NCI-H2029 treated with DMSO at 0.1 percent for 48 hours (cell line): ENCODE measurements at places on chromosomes 5 and 9.
A peak's percentile ranks its signal among the peaks of the same experiment; 100 is the strongest.

- DNase-seq, result no peak
These were observed 14.2 kb upstream of the NRARP start for GRCh38 chr9:137316012-137316981.

DNA sequence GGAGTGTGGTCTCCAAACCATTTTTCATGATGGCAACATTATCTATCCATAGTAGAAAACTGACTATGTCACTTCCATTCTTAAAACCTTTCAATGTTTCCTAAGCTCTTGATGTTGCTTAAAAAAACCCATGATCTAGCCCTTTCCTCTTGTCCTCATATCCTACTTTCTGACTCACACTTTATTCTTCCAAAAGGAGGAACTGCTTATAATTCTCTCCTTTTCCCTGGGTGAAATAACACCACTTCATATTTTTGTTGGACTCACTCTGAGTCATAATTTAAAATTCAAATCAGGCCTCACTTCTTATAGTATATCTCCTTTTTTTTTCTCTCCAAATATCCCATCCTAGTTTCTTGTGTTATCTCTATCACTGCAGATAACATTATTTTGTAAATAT is 513.9 kb downstream of the MAN2A1 start:
- DNase-seq, result no peak

- no peak for DNase-seq
These were observed 70.3 kb upstream of the VCAN start for GRCh38 chr5:83401122-83401731.

GRCh38 chr9:123322273-123323195 is 33.5 kb upstream of the CRB2 start:
- DNase-seq, result no peak

DNA sequence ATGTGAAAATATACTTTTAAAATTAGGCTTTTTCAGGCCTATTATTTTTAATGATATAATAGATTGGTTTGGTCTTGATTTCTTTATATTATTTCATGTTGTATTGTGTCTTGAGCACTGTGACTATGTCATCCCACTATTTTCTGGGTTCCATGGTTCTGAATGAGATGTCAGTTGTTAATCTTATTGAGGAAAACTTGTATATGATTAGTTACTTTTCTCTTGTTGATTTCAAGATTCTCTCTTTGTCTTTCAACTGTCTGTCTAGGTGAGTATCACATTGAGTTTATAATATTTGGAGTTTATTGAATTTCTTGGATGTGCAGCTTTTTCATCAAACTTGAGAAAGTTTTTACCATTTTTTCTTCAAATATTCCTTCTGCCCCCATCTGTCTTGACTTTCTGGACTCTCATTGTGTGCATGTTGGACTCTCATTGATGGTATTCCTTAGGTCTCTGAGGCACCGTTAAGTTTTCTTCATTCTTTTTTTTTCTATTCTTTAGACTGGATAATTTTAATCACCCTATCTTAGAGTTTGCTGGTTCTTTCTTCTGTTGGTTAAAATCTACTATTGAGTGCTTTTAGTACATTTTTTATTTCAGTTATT is 175.8 kb downstream of the TMEM167A start:
- no peak for DNase-seq

- DNase-seq, result no peak
These were observed 17.9 kb downstream of the MRNIP start for GRCh38 chr5:179840766-179841165.

DNA sequence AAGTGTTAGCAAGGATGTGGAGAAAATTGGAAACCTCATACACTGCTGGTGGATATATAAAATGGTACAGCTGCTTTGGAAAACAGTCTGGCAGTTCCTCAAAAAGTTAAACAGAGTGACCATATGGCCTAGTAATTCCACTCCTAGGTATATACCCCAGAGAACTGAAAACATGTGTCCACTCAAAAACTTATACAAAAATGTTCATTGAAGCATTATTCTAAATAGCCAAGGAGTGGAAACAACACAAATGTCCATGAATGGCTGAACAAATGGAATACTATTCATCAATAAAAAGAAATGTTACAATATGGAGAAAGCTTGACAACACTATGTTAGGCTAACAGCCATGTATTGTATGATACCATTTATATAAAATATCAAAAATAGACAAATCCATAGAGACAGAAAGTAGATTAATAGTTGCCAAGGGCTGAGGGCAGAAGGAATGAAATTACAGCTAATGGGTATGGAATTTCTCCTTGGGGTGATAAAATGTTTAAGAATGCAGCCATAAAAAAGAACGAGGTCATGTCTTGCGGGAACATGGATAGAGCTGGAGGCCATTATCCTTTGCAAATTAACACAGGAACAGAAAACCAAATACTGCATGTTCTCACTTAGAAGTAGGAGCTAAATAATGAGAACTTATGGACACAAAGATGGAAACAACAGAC is 33.6 kb upstream of the FBP1 start:
- DNase-seq, result no peak

DNA sequence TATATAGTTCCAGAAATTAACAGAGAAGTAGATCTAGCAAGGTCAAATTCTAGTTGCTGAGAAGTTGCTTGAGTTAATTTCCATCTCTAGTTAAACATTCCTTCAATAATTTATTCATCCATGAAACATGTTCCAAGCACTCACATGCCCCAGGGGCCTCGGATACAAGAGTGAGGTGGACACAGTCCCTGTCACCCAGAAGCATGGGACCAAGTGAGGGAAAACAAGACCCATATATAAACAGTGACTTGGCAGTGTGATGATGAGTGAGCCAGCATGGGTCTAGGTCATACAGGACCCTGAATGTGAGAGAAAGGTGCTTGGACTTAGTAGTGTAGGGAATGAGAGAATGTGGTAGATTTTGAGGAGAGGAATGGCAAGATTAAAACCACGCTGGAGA is 216.9 kb downstream of the TTLL11 start:
- DNase-seq, result no peak

DNA sequence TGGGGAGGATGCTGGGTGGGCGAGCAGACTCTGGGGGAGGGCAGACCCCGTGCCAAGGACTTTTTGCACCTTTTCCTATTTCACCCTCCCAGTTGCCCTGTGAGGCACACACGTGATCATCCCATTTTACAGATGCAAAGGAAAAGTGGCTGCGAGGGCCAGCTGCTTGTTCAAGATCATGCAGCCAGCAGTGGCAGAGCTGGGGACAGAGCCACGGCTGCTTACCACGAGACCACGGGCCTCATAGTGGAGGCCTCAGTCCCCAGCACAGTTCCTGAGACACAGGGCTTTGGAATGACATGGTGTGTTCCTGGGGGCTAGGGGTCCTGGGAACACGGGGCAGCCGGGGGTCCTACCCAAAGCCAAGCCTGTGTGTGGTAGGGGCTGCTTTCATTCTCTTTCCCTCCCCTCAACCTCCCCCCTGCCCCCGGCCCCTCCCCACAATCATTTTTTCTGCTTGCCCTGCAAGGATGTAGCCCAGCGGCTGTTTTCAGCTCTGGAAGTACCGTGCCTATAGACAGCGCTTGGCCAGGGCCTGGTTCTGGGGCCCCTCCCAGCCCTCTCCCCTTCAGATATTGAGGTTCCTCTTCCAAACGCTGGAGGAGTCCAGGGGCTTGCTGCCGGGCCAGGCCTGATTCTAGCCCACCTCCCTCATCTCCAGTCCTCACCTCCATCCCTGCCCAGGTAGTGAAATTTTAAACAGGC is 58.5 kb upstream of the IER5L start:
- DNase-seq, result no peak

GRCh38 chr9:92171822-92172221 is 56.6 kb upstream of the SPTLC1 start:
- DNase-seq, result no peak

DNA sequence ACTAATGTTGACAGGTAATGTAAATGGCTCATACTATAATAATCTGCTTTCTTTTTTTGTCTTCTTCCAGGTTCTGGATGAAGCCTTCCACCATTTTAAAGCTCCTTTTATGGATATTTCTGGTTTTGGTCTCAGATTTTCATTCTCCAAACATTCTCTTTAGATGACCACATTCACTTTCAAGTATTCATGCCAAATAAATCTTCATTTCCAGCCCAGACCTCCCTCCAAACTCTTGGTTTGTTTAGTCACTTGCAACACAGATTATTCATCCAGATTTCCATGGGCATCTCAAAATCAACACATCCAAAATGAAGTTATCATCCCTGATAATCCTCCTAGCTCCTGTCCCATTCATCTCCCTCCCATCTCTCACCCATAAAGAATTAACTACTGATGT is 40.3 kb upstream of the SVEP1 start:
- DNase-seq, result no peak

DNA sequence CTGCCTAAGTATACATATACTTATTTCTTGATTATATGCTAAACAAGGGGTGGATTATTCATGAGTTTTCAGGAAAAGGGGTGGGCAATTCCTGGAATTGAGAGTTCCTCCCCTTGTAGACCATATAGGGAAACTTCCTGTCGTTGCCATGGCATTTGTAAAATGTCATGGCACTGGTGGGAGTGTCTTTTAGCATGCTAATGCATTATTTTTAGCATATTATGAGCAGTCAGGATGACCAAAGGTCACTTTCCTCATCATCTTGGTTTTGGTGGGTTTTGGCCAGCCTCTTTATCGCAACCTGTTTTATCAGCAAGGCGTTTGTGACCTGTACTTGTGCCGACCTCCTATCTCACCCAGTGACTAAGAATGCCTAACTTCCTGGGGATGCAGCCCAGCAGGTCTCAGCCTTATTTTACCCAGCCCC is 80.9 kb downstream of the ALDH7A1 start:
- DNase-seq, result no peak

GRCh38 chr5:112492291-112492690 is 73.2 kb upstream of the EPB41L4A start:
- DNase-seq, result no peak

GRCh38 chr5:74333430-74333829 is 307.1 kb downstream of the ENC1 start:
- DNase-seq, result no peak

- DNase-seq, result no peak
These were observed 42.5 kb upstream of the PHF2 start for GRCh38 chr9:93533863-93534262.

GRCh38 chr9:89622933-89623861 is 18.4 kb downstream of the GADD45G start:
- DNase-seq, result no peak

DNA sequence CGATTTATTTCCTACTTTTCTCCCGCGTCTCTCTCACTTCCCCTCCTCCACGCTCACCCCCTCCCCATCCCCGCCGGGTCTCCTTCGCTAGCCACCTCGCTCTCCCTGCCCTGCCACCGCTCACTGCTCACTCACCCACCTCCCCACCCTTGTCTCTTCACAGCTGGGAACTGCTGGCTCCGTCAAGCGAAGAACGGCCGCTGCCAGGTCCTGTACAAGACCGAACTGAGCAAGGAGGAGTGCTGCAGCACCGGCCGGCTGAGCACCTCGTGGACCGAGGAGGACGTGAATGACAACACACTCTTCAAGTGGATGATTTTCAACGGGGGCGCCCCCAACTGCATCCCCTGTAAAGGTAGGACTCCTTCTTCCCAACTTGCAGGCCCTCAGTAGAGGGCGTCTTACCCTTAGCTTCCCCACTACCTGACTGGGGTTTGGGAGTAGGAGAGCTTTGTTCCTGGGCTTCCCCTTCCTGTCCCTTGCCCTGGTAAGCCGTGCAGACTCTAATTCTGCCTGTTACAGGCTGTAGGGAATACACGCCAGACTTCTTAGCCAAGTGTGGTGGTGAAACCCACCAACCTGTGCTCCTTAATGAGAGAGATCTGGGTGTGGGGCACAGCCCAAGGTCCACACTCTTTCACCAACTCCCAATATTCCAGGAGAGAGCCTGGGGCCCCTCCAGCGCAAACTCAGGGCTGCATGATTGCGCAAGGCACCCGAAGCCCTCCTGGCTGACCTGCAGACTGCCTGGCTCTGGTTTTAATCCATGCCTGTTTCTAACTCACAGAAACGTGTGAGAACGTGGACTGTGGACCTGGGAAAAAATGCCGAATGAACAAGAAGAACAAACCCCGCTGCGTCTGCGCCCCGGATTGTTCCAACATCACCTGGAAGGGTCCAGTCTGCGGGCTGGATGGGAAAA is 2.5 kb downstream of the FST start:
- no peak for DNase-seq

DNA sequence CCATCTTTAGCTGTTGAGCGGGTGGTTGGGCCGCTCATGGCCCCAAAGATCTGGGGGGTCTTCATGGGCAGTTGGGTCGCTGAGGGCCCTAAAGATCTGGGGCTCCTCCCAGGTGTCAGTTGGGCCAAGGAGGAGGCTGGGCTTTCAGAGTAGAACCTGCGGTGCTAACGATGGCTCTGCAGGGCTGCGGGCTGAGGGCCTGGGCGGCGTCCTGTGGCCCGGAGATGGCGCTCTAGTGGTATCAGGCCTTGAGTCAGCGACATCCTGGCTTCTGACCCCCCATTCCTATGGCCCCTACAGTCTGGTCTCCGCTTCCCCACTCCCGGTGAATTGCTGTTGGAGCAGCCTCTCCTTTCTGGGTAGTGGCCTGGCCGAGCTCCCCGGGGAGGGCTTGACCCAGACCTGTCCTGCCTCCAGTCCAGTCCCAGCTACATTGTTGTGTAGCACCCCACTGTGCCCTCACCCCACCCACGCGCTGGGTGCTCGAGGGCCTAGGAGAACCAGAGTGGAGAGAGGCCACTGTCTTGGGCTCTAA is 640 bp downstream of the C5orf58 start:
- no peak for DNase-seq

DNA sequence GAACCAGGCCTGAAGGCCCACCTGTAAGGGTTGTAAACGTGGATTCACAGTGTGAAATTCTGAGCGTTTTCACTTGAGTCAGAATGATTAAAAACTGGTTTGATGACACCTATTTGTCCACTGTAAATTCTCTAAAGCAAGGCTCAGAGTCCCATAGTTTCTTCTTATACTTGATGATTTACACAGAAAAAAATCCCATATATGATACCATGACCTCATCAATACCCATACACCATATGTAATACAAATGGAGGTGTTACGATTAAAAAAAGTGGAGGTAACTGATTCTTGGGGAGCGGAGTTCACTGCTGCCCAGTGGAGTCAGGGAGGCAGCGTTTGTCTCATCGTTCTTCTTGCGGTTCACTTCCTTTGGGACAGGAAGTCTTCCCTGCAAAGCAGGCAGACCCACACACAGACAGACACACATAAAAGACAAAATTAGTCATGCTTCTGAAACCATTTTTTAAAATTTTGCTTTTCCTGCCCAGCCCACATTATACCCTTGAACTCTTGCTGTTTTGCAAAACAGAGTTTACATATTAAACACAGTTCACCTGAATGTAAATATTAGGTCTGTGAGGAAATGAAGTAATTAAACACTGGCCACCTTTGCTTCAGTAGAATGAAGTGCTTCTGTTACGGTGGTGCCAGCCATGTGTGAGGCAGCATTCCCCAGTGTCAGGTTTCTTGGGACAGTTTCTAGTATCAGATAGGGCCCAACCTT is 26.2 kb downstream of the NREP start:
- peak; percentile 59 for DNase-seq

- no peak for DNase-seq
These were observed 100.3 kb downstream of the AUH start for GRCh38 chr9:91261417-91261816.

- DNase-seq, result no peak
These were observed 150.5 kb downstream of the SNX18 start for GRCh38 chr5:54668096-54668495.

DNA sequence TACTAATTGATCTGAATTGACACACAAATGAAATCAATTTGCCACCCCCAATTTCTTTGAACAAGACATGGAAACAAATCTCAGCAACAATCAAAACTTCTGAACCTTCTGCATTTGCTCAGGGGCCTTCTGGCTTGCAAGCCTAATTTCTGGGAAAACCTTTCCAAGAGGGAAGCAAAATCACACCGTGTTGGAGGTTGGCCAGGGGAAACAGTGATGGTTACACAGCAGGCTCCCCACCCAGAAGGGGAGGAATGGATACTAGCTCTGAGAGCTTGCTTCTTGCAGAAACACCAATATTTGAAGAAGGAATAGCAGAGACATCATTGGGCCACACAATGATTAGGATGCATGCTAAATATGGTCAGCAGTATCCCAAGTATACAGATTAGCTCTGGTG is 488.6 kb upstream of the TRPC7 start:
- DNase-seq, result no peak
